ENCODE measurements at places on chromosomes 7 and 10.

- DNase-seq = peak; percentile 50
Observed at GRCh38 chr7:92092210-92092609, 42.1 kb downstream of the CYP51A1 start.

DNA sequence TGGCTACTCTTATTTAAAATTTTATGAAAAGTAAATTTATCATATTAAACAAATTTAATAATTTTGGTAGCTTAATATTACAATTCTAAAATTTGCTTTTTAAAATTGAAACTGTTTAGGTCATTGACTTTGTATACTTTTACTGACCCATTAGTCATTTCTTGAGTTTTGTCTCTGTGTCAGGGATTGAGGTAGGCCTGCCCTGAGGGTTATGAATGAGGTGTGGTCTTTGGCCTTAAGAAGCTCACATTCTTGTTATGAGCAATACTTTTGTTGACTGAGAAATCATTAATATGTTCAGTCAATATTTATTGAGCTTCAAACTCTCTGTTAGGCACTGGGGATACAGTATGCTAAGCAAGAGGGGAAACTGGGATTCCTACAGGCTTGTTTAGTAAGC, 47.0 kb upstream of the RPA3 start:
- no peak for DNase-seq

GRCh38 chr7:54995610-54996363, 23.0 kb upstream of the EGFR start:
- peak; percentile 83 for DNase-seq

- no peak for DNase-seq
Observed at GRCh38 chr10:99041468-99041867, 194.2 kb downstream of the HPSE2 start.

DNA sequence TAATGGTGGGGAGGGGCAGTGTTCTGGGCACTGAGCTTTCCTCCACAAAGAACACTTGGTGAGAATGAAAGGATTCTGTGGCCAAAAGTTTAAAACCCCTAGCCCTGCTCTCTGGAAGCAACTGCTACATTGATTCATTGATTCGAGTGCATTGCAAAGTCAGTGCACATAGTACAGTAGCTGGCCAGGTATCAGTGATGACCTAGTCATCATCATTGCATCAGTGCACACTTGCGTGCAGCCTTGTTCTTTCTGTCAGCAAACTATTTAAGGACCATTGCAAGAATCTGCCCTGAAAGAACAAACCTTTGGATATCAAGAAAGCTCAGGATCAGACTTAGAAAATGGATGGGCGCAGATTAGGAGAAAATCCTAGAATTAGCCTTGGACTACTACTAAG, 47.4 kb downstream of the CUL1 start:
- DNase-seq = no peak

DNA sequence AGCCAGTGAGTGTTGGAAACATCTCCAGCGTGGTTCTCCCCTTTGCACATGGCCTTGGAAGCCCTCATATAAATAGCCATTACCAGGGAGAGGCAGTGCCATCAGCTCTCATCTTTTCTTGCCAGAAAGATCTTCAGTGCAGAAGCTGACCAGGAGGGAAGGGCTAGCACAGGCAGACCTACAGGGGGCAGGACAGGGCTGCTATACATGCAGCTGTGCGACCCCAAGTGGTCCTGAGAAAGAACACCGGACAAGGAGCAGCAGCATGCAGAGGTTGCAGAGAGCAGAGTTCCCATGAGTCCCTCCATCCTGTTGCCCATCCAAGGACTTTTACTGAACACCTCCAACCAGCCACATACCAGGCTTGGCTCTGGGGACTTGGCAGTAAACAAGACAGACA, 17.1 kb downstream of the GRID1 start:
- peak; percentile 25 for DNase-seq

- DNase-seq = peak; percentile 84
Observed at GRCh38 chr7:47218378-47219176, 363.3 kb downstream of the TNS3 start.

GRCh38 chr10:97977673-97978072, 52.7 kb downstream of the CRTAC1 start:
- no peak for DNase-seq

DNA sequence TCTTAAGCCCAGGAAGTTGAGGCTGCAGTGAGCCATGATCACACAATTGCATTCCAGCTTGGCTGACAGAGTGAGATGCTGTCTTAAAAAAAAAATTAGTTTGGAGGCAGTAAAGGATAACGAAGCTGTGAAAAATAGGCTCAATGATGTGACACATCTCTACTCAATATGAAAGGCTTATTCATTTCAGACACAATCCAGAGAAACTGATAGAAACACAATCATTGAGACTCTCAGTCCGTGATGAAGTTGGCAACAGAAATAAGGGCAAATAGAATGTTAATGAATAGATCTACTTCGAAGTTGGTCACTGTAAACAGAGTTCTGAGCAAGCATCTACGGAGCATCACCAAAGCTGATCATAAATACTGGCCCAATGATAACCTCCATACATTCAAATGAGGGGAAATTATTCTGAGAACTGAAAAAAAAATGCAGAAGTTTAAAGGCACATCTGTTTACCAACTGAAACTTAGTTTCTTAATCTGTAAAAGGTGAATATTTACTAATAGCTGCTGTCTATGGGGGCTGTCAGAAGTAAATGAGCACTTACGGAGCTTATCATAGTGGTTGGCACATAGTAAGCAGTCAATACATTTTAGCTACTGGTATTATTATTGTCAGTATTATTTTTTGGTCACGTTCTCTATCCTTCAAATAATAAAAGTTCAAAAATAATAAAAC, 70.4 kb downstream of the AKR1B1 start:
- DNase-seq = no peak

DNA sequence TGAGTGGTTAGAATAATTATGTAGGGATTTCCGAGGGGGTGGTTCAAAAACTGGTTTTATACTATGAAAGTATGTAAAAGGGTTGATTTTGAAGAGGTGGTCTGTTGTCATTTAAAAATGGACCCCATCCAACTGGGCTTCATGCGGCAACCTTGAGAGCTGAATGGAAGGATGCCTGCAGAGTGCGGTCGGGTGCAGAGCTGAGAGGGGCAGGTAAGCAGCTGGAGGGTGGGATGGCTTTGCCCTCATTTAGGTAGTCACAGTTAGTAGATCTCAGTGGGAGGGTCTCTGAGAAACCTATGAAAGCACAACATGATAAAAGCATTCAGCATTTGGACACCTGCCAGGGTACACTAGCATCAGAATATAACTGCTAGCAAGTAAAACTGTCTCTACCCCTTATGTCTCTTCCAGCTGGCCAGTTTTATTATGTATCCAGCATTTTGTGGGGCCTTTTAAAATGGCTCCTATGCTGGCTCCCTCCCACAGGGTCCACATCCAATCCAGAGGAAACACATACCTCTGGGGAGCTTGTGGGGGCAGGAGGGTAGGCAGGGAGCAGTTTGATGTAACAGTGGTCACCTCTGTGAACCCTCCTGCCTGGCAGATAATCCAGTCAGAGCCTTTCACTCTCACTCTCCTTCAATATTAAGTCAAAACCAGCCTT, 75.9 kb upstream of the MAGI2 start:
- DNase-seq = peak; percentile 15

DNA sequence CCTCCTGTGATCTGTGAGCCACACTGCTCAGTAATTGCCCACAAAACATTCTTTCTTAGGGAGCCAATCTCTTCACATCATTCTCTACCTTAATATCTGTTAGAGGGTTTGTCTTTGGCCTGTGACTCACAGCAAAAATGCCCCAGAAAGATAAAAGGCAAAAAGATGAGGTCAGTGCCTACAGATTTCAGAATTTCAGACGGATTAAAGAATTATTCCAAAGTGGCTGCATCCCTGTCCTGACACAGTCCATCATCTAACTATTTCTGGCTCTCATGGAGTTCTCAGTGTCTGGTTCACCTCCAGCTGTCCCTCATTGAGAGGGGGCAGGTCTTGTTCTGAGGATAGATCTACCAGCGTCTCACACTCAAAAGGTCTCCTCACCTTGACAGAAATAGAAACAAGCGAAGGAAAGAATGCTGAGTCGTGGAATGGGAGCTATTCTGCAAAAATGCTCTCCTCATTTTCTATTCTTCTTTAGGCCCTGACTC, 138.5 kb upstream of the AOAH start:
- DNase-seq = no peak

- DNase-seq = no peak
Observed at GRCh38 chr7:30936650-30937245, 25.1 kb downstream of the AQP1 start.

DNA sequence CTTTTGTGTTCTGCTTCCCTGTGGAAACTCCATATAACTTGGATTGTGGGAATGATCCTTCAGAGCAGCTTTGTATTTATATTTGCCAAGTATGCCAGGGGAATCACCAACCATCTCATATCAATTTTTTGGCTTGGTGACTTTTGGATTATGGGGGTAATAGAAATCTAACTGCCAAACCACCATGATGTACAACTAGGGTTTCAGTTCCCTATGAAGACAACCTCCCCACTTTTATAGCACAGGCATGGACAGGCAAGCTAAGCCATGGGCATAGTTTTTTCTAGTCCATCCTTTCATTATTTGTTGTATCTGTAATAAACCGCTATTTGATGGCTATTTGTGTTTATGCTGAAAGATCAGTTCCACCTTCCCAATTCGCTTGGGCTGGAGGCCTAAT, 17.7 kb downstream of the NPY start:
- no peak for DNase-seq

GRCh38 chr10:98425511-98426352, 10.8 kb upstream of the PYROXD2 start:
- DNase-seq = peak; percentile 45

DNA sequence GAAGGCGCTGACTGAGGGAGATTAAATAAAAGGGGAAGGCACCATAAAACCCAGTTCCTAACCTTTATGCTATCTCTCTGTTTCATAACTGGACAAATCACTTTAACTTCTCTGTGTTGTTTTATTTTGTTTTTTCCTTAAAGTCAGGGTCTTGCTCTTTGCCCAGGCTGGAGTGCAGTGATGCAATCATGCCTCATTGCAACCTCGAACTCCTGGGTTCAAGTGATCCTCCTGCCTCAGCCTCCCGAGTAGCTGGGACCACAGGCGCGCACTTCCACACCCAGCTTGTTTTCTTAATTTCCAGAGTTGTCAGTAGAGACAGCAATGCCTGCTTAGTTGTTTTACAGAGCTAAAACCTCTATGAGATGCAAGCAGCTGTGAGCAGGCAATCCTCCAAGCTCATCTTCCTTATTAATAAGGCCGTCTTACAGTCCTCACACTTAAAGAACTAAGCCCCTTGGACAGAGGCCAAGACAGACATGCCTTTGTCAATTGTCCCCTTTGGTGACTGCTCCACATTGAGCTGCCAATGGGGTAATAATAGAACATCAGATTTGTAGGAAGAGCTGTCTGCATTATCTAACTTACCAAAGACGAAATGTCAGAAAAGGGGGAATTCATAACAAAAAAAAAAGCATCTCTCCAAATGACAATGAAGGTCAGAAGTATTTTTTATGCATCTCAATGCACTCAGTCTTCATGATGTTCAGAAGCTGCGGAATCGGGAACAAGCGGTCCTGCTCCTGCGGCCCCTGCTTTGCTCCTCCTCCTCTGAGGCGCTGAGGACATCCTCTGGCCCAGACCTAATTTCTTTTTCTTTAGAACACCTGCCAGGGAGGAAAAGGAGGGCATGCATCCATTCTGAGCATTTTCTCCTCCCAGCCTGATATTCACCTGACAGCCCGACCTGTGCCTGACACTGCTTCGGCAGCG, 62.7 kb upstream of the RNF32 start:
- DNase-seq = no peak

Data from EH (cell line).